ENCODE measurements at places on chromosomes 6 and 20. TPM values are rescaled to one million over a fixed set of nuclear protein-coding genes. Genes with fewer than 3 reads are reported as not detected.
A peak's percentile ranks its signal among the peaks of the same experiment; 100 is the strongest.

DNA sequence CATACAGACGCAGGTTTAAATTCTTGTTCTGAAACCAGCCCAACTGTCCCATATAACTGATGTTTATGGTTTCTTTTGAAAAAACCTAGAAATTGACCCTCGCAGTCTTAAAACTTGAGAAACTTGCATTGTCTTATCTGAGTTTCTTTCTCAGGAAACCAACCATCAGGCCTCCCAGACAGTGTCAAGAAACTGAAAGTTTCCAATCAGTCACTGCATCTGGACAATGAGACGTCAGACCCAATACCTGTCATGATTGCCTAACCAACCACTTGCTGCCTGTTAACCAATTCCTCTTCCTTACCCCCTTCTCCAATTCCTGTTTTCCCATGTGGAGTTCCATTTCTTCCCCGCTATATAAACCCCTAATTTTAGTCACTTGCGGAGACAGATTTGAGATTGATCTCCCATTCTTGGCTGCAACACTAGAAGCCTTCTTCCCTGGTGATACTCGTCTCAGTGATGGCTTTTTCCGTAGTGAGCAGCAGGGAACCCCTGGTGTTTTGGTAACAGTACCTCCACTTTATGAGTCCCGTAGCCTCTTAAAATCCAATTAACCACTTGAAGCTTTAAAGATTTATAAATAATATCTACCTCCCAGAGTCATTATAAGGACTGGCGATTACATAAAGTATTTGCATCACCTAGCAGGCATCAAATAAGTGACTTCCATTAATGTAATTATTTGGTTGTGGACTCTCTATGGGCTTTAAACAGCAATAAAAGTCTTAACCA is 49.3 kb downstream of the GPR63 start:
- H3K27ac ChIP-seq, result no peak overlapping the region
- no peaks in the 10 kb centered on the region for H3K36me3 ChIP-seq
- no peak overlapping the region for H3K4me3 ChIP-seq
- no peaks in the 10 kb centered on the region for H3K27me3 ChIP-seq

DNA sequence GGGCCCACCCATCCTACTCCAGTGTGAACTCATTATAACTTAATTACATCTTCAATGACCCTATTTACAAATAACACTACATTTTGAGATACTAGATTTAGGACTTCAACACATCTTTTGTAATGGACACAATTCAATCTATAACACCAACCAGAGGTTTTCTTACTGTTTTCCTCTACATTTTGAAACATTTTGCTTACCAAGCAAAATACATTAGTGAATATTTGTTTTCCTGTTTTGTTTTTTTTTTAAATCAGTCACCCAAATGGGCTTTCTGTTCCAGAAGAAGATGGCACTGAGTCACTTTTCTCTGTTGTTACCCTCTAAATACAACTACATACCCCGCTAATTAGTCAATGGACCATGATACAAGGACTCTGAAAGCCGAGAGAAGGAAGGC is 104.7 kb upstream of the PRND start:
- no peaks in the 10 kb centered on the region for H3K36me3 ChIP-seq
- H3K27me3 ChIP-seq, result no peaks in the 10 kb centered on the region
- H3K27ac ChIP-seq, result no peak overlapping the region
- peaks cover 4% of the 10 kb centered on the region for H3K4me1 ChIP-seq
- H3K4me3 ChIP-seq, result no peak overlapping the region
- DNase-seq, result no peak

GRCh38 chr6:7188492-7188891 is 80.7 kb downstream of the RREB1 start:
- DNase-seq, result no peak
- H3K27me3 ChIP-seq, result no peaks in the 10 kb centered on the region
- peaks cover 20% of the 10 kb centered on the region for H3K4me1 ChIP-seq
- no peak overlapping the region for H3K4me3 ChIP-seq
- H3K27ac ChIP-seq, result peak overlapping the region; percentile 70

MYMX gene
- not detected for total RNA-seq

GRCh38 chr20:51650685-51651134 is 108.2 kb upstream of the NFATC2 start:
- no peaks in the 10 kb centered on the region for H3K4me1 ChIP-seq
- no peak for DNase-seq
- no peak overlapping the region for H3K4me3 ChIP-seq
- H3K36me3 ChIP-seq, result peaks cover 2% of the 10 kb centered on the region

GRCh38 chr6:54846243-54846856 is at the start of gene FAM83B:
FAM83B (plus strand) TSS chr6:54846771; CDS start chr6:54870247, 23,476 bp downstream.
- H3K36me3 ChIP-seq, result no peaks in the 10 kb centered on the region
- peak; percentile 78 for DNase-seq
- peak within 1 kb of the TSS; percentile 85 for H3K27ac ChIP-seq
- H3K27me3 ChIP-seq, result no peaks in the 10 kb centered on the region
- H3K4me1 ChIP-seq, result peaks cover 9% of the 10 kb centered on the region

DEFB127 gene
- not detected for total RNA-seq

DNA sequence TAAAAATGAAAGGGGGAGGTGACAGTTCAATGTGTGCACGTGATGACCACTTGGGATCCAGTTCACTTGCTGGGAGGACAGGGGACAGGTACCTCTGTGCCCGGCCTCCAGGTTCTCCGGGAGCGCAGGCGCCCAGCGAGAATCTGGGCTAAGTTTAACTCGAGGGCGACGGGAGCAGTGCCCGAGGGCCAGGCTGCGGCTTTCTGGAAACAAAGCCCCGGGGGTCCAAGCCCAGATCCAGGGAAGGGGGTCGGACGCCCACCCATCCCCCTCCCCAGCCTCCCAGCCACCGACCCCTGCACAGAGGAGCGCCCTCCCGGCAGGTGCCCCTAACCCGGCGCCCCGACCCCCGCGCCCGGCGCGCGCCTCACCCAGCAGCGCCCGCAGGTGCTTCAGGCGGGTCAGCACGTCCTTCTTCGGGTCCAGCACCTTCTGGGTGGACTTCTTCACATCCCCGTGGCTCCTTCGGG is 405 bp downstream of the RALGAPA2 start:
- H3K27me3 ChIP-seq, result no peaks in the 10 kb centered on the region
- H3K27ac ChIP-seq, result peak overlapping the region; percentile 96
- H3K4me1 ChIP-seq, result peaks cover 29% of the 10 kb centered on the region
- DNase-seq, result peak; percentile 33

- H3K36me3 ChIP-seq, result no peaks in the 10 kb centered on the region
- H3K4me3 ChIP-seq, result no peak overlapping the region
- no peaks in the 10 kb centered on the region for H3K27me3 ChIP-seq
Observed at GRCh38 chr6:152984513-152984872, 1.7 kb upstream of the FBXO5 start.

DNA sequence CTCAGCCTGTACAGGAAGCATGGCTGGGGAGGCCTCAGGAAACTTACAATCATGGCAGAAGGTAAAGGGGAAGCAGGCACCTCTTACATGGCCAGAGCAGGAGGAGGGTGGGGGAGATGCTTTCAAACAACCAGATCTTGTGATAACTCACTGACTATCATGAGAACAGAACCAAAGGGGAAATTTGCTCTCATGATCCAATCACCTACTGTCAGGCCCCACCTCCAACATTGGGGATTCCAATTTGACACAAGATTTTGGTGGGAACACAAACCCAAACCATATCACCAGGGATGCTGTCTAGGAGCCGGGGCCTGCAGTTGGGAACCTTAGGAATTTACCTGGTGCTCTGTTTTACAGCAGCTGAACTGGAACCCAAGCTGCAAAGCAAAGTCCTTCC is 191.1 kb upstream of the CITED2 start:
- H3K4me1 ChIP-seq, result peaks cover 11% of the 10 kb centered on the region
- H3K27me3 ChIP-seq, result no peaks in the 10 kb centered on the region
- DNase-seq, result no peak
- H3K36me3 ChIP-seq, result no peaks in the 10 kb centered on the region
- H3K27ac ChIP-seq, result no peak overlapping the region

RIPOR3 gene
- total RNA-seq, result 6.9 TPM

NPEPL1 gene
- 38.2 TPM for total RNA-seq

DNA sequence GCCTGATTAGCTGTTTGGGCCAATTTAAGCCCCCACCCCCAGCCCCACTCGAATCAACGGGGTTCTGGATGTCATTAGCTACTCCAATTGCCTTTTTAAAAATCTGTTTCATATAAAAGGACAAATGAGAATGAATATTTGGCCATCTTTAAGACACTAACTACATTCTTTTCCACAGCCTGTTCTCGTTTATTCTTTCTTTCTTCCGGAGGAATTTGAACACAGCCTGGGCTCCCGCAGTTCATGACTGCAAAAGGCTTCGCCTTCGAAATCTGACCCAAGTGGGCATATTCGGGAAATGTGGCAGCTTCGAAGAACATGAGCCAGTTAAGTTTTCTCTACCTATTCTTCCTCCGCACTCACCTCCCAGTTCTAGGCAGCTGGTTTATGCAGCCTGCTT is 49.4 kb upstream of the NFATC2 start:
- no peak overlapping the region for H3K4me3 ChIP-seq
- no peak overlapping the region for H3K27ac ChIP-seq
- no peaks in the 10 kb centered on the region for H3K27me3 ChIP-seq
- no peak for DNase-seq
- H3K36me3 ChIP-seq, result no peaks in the 10 kb centered on the region

TGM6 gene
- total RNA-seq, result not detected

TXLNB gene
- not detected for total RNA-seq

GRCh38 chr6:43009124-43009523 is 4.6 kb downstream of the MEA1 start:
- peaks cover 10% of the 10 kb centered on the region for H3K36me3 ChIP-seq
- peak; percentile 33 for DNase-seq
- H3K27ac ChIP-seq, result no peak overlapping the region
- H3K27me3 ChIP-seq, result no peaks in the 10 kb centered on the region
- H3K4me1 ChIP-seq, result peaks cover 16% of the 10 kb centered on the region

DNA sequence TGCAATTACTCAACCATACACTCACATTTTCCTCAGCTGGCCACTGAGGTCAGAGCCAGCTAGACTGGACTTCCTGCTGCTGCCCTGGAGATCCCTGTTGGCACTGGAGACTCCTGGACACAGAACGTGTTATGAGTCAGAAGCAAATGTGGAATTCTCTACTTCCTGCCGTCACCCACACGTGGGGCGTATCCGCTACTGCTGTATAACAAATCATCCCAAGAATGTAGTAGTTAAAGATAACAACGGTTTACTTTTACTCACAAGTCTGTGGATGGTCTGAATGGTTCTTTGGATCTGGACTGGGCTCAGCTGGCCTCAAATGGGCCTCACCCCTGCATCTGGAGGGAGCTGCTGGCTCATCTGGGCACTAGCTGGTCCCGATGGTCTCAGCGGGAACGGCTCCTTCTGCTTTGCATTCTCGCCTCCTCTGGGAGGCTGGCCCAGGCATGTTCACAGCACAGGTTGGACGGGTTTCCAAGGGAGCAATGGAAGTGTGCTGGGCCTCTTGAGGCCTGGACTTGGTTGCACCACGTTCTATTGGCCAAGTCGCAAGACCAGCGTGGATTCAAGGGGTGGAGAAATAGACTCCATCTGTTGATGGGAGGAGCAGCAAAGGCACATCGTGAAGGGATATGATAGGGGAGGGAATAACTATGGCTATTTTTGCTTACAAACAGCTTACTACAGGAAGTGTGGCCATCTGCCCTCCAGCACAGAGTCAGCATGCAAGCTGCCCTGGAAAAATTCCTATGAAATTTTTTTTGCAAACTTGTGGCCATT is 118.5 kb downstream of the SNX5 start:
- no peak overlapping the region for H3K27ac ChIP-seq
- peaks cover 21% of the 10 kb centered on the region for H3K4me1 ChIP-seq
- H3K27me3 ChIP-seq, result no peaks in the 10 kb centered on the region
- no peak overlapping the region for H3K4me3 ChIP-seq
- peak; percentile 77 for DNase-seq
- no peaks in the 10 kb centered on the region for H3K36me3 ChIP-seq

- H3K4me1 ChIP-seq, result no peaks in the 10 kb centered on the region
- no peaks in the 10 kb centered on the region for H3K27me3 ChIP-seq
- H3K27ac ChIP-seq, result no peak overlapping the region
- no peaks in the 10 kb centered on the region for H3K36me3 ChIP-seq
- DNase-seq, result no peak
Observed at GRCh38 chr20:40767615-40767924, 78.5 kb upstream of the MAFB start.

GRCh38 chr6:79704200-79704599 is 73.1 kb downstream of the SH3BGRL2 start:
- H3K36me3 ChIP-seq, result no peaks in the 10 kb centered on the region
- H3K4me1 ChIP-seq, result no peaks in the 10 kb centered on the region
- no peak for DNase-seq

- H3K36me3 ChIP-seq, result no peaks in the 10 kb centered on the region
- DNase-seq, result no peak
- H3K4me1 ChIP-seq, result no peaks in the 10 kb centered on the region
- no peak overlapping the region for H3K27ac ChIP-seq
Observed at GRCh38 chr6:157150076-157150475, 173.2 kb downstream of the TMEM242 start.

GRCh38 chr20:276620-277495 is 13.7 kb downstream of the C20orf96 start:
- H3K36me3 ChIP-seq, result peaks cover 5% of the 10 kb centered on the region
- H3K27me3 ChIP-seq, result no peaks in the 10 kb centered on the region
- no peaks in the 10 kb centered on the region for H3K4me1 ChIP-seq
- no peak for DNase-seq
- H3K4me3 ChIP-seq, result no peak overlapping the region

GRCh38 chr6:70222439-70222749 is 80.5 kb downstream of the COL9A1 start:
- H3K36me3 ChIP-seq, result no peaks in the 10 kb centered on the region
- no peak overlapping the region for H3K4me3 ChIP-seq
- no peak for DNase-seq
- H3K27me3 ChIP-seq, result no peaks in the 10 kb centered on the region
- peaks cover 14% of the 10 kb centered on the region for H3K4me1 ChIP-seq

LPA gene
- total RNA-seq, result 3.6 TPM

DNA sequence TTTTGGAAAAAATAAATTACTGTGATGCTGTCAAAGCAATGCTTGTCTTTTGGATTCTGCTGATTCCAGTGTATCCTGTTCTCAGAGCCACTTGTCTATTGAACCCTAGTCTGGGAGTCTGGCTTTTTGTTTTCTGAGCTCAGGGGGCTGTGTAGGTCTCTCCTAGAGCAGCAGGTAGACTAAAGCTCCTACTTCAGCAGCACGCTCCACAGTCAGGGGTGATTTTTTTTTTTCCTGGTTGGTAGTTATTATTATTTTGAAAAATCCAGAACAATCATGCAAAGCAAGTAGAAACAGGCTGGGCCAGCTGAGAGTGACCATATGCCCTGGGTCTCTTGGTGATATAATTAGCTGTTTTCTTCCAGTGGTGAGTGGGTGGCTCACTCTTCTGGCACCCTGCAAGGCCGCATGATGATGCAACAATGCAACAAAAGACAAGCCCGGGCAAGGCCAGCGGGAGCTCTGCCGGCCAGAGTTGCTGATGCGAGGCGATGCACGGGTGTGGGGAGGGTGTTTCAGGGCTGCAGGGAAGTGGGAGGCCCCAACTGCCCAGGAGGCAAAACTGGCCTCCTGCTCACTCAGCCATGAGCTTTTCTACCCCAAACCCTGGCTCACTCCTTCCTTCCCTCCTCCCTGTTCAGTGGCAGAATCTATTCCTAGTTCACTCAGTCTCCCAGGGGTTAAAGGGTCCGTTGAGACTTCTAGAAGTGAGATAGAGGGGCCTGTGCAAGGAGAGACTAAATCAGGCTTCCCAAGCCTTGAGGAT is 11.5 kb upstream of the CDKN1A start:
- H3K4me1 ChIP-seq, result peaks cover 38% of the 10 kb centered on the region
- H3K27me3 ChIP-seq, result no peaks in the 10 kb centered on the region
- H3K4me3 ChIP-seq, result no peak overlapping the region
- H3K36me3 ChIP-seq, result no peaks in the 10 kb centered on the region
- peak; percentile 81 for DNase-seq

GRCh38 chr6:21800330-21800729 is 206.8 kb downstream of the SOX4 start:
- no peak overlapping the region for H3K27ac ChIP-seq
- H3K4me1 ChIP-seq, result no peaks in the 10 kb centered on the region
- no peak for DNase-seq
- H3K27me3 ChIP-seq, result no peaks in the 10 kb centered on the region

PROCR gene
- total RNA-seq, result 4.0 TPM

GRCh38 chr6:15382712-15383111 is 136.8 kb downstream of the JARID2 start:
- no peak for DNase-seq
- H3K36me3 ChIP-seq, result no peaks in the 10 kb centered on the region
- H3K4me1 ChIP-seq, result peaks cover 13% of the 10 kb centered on the region
- no peak overlapping the region for H3K27ac ChIP-seq
